Fibroblast of the aortic adventitia (primary cell): ENCODE measurements at places on chromosomes 12 and 14.
A peak's percentile ranks its signal among the peaks of the same experiment; 100 is the strongest.

- DNase-seq = peak; percentile 35
Observed at GRCh38 chr12:116266631-116267349, 10.7 kb downstream of the MED13L start.

GRCh38 chr14:21133901-21134300 lies 22.0 kb downstream of the OR5AU1 start:
- DNase-seq = no peak

GRCh38 chr14:91985521-91986255 lies 38.2 kb upstream of the FBLN5 start:
- peak; percentile 76 for DNase-seq

GRCh38 chr12:49672301-49673217 lies 34.6 kb downstream of the FMNL3 start:
- DNase-seq = peak; percentile 40

- no peak for DNase-seq
Observed at GRCh38 chr14:67541448-67542387, 8.6 kb downstream of the PLEKHH1 start.

DNA sequence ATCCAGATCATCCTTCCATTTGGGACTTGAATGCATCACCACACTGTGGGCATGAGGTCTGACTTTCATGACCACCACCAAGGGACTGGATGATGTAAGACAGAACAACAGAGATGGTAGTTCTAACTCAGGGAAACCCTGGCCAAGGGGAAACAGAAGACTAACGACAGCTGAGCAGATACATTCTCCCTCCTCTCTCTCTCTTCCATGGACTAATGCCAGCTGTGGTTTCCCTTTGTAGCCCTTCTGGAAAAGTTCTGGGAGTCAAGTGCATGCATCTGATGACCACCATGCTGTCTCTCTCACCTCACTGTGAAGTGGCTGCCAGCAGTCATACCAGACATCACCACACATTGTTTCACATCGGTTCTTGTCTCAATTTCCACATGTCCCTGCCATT lies 3.4 kb downstream of the TAS2R30 start:
- DNase-seq = no peak

DNA sequence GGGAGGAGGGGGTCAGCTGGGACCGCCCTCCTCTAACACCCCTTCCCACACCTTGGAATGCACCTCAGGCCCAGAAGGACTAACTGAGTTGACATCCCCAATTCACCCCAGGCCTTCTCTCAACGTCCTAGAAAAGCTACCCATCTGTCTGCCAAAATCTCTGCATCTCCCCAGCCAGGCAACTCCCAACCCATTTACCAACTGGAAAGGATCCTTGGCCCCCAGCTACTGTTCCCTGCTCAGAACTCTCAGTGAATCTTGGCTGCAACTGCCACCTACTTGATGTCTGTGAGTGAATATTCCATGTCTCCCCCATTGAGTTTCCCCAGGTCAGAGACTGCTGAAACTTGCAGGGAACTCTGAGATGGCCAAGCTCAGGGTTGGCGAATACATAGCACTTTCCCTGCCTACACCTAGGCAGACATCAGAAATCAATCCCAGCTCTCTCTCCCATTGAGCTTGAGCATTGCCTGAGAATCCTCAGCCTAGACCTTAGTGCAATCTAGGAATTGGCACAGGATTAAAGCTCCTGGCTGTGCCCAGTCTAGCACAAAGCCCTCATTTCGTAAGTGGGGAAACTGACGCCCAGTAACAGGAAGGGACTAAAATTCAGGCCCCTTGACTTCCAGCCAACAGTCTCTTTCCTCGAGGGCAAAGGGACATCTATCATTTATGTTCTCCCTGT lies 71.9 kb upstream of the NCOR2 start:
- DNase-seq = no peak

GRCh38 chr14:50531595-50532501 lies 521 bp downstream of the MAP4K5 start:
- DNase-seq = peak; percentile 31

- DNase-seq = no peak
Observed at GRCh38 chr12:80697270-80697887, 10.1 kb upstream of the MYF6 start.

DNA sequence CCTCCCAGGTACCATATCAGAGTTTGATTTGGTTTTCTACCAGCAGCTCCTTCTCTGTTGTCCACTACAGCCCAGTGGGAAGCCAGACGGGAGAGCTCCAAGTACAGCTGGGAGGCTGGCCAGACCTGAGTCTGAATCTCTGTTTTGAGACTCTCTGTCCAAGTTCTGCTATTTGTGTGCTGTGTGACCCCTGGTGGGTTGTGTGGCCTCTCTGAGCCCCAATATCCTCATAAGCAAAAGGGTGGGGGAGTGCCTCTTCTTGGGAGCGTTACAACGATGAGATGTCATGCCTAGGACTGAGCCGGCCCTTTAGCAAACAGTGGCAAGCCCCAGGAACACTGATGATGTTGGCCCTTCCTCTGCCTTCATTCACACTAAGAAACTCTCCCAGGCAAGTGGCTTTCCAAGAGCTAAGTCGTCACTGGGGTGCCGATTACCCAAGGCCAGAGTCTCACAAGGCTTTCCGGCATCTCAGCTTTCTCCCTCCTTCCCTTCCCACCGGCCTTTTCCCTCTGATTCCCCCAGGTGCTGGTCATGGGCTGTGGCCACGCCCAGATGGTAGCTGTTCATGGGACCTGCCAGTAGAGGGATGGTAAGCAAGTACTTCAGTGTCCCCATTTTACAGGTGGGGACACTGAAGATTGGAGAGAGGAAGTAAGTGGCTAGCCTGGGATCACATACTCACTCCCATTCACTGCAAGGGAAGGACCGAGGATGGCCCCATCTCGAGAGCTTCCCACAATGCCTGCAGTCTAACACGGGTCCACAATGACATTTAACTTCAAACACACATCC lies 47.7 kb downstream of the BCL11B start:
- no peak for DNase-seq

- no peak for DNase-seq
Observed at GRCh38 chr14:76531085-76531484, 155.1 kb downstream of the ESRRB start.

DNA sequence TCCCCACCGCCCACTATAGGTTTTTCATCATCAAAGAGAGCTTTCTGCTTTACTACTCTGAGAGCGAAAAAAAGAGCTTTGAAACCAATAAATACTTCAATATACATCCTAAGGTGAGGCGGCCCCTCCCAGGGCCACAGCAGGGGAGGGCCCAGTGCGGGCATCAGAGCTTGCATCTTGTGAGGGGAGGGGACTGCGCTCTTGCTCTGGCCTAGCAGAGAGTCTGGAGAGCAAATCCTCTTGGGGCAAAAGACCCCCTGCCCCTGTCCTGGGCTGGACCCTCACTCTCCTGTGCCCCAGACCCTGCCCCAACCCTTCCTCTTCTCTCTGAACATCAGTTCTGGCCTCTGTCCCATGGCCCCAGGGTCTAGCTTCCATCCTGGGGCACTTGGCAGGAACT lies 15.6 kb downstream of the PLEKHD1 start:
- DNase-seq = no peak

- DNase-seq = no peak
Observed at GRCh38 chr12:120242275-120242799, 23.2 kb downstream of the PXN start.

GRCh38 chr14:23469906-23470403 lies 452 bp downstream of the NGDN start:
- DNase-seq = no peak

- peak; percentile 75 for DNase-seq
Observed at GRCh38 chr12:75725521-75726111, 214.2 kb upstream of the KRR1 start.

- DNase-seq = no peak
Observed at GRCh38 chr14:52538623-52539022, 13.7 kb downstream of the TXNDC16 start.

- DNase-seq = peak; percentile 89
Observed at GRCh38 chr12:56723889-56724700, 1.0 kb downstream of the NACA start.

- no peak for DNase-seq
Observed at GRCh38 chr12:94678379-94678778, 28.0 kb upstream of the TMCC3 start.

GRCh38 chr12:62264706-62265105 lies 4.5 kb downstream of the USP15 start:
- no peak for DNase-seq

GRCh38 chr14:105430042-105430441 lies 10.4 kb downstream of the MTA1 start:
- DNase-seq = peak; percentile 7

DNA sequence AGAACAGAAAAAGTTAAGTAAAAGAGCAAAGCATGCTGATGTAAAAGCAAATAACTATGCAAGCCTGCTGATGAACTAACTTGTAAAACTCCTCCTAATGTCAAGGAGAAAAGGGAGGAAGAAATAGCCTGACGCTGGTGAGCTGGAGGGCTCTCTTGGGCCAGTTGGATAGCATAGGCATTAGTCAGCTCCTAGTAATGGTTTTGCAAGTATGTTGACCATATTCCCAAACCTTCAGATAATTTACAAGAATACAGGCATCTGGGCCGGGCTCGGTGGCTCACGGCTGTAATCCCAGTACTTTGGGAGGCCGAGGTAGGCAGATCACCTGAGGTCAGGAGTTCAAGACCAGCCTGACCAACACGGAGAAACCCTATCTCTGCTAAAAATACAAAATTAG lies 871.4 kb downstream of the C12orf50 start:
- DNase-seq = peak; percentile 99

DNA sequence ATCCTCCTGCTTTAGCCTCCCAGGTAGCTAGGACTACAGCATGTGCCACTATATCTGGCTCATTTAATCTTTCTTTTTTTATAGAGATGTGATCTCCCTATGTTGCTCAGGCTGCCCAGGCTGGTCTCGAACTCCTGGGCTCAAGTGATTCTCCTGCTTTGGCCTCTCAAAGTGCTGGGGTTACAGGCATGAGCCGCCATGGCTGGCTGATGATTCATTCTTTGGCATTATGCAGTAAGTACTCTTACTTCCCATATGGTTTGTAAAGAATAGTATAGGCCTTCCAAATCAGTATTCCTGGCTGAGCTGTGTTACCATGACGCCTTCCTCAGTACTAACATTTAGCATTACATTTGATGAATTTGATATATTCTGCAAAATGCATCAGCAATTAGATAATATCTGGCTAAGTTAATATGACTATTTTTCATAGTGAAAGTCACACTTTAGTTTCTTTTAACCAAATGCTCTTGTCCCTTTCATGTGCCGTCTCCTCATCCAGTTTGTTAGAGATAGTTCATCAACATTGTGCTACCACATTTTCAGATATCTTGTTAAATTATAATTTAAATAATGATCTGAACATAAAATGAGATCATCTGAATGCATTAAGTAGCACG lies 3.2 kb upstream of the MIA2 start:
- DNase-seq = peak; percentile 30

DNA sequence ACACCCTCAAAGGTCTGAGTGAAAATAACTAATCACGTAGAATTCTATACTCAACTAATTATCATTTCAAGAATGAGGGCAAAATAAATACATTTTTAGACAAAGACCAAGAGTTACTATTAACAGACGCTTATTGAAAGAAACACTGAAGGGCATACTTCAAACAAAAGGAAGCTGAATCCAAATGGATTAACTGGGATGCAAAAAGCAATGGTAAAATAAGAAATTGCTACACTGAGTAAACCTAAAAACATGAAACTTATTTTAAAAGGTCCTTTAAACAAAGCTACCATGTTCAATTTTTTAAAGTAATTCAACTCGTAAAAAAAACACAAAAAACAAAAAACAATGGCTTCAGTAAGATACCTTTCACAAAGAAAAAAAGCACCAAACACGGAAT lies 28.2 kb downstream of the LRP6 start:
- no peak for DNase-seq

GRCh38 chr12:16603260-16603915 lies 2.6 kb downstream of the LMO3 start:
- no peak for DNase-seq

GRCh38 chr12:50059440-50060119 lies 2.2 kb downstream of the ASIC1 start:
- no peak for DNase-seq

DNA sequence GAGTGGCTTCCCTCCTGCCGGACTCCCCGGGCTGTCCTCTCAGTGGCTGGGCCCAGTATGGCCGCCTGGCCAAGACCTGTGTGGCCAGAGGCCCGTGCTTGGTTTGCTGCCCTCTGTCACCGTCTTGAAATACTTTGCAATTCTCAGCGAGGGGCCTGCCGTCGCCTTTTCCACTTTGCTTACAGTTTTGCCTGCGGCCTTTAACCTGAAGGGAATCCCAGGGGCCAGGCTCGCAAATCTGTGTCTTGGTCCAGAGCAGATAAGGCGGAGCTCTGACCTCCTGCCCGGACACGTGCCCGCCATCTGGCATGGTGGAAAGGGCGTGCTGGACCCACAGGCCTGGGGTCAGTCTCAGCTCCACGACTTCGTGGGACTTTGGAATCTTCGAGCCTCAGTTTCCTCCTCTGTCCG lies 10.9 kb upstream of the AMN start:
- no peak for DNase-seq

- DNase-seq = peak; percentile 86
Observed at GRCh38 chr14:50860478-50861086, 11.3 kb upstream of the ABHD12B start.

- DNase-seq = no peak
Observed at GRCh38 chr12:66449531-66449930, 147.2 kb downstream of the HELB start.

DNA sequence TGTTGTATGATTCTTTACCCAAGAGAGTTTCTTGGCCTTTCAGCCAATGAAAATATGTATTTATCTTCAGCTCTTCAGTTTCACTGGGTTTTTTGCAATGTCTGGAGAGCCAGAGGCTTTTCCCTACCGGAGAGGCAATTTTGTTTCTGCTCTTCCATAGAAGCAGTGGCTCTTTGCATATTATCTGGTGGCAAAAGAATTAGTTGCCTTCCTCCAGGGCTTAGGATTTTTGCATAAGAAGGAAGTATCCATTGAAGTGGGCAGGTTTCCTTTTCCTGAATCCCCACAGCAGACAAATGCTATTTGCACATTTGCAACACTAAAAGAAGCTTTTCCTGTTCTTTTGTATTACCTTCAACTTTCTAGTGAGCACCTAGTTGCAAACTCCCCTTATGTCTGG lies 75.2 kb downstream of the NTS start:
- no peak for DNase-seq

GRCh38 chr12:98456576-98457573 lies 58.5 kb upstream of the TMPO start:
- no peak for DNase-seq

GRCh38 chr12:52335598-52336262 lies 14.5 kb upstream of the KRT83 start:
- no peak for DNase-seq

- no peak for DNase-seq
Observed at GRCh38 chr12:114232187-114232586, 173.8 kb downstream of the TBX5 start.

GRCh38 chr12:91406920-91407341 lies 224.3 kb upstream of the DCN start:
- no peak for DNase-seq

GRCh38 chr12:75850721-75851462 lies 180.7 kb downstream of the PHLDA1 start:
- peak; percentile 65 for DNase-seq
